Epithelial cell of proximal tubule (primary cell): ENCODE measurements at places on chromosomes 4 and X.
A peak's percentile ranks its signal among the peaks of the same experiment; 100 is the strongest.

DNA sequence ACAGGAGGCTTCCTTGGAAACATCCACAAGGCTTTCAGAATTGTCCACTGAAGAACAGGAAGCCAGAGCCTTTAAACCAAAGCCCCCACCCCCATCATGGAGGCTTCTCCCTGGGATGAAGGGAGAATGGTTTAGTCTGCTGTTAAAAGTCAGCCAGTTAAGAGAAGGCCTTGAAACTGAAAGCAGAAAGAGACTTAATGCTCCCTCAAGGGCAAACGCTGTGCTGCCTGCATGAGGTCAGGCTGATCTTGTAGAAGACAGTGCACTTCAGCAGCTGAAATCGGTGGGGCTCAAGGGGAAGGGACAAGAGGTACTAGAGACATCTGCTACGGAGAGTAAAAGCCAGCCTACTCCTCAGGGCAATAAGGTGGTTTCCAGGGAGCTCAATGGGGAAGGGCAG is 69.0 kb downstream of the HPRT1 start:
- DNase-seq: no peak

- DNase-seq: no peak
Observed at GRCh38 chr4:149344436-149344835, 471.2 kb downstream of the IQCM start.

- peak; percentile 30 for DNase-seq
Observed at GRCh38 chrX:21946925-21947641, 6.6 kb downstream of the SMS start.

- no peak for DNase-seq
Observed at GRCh38 chr4:183906739-183907651, 1.9 kb downstream of the STOX2 start.
